Kidney epithelial cell (primary cell): ENCODE measurements at places on chromosomes 4 and X. TPM values are rescaled to one million over a fixed set of nuclear protein-coding genes. Genes with fewer than 3 reads are reported as not detected.
A peak's percentile ranks its signal among the peaks of the same experiment; 100 is the strongest.

DNA sequence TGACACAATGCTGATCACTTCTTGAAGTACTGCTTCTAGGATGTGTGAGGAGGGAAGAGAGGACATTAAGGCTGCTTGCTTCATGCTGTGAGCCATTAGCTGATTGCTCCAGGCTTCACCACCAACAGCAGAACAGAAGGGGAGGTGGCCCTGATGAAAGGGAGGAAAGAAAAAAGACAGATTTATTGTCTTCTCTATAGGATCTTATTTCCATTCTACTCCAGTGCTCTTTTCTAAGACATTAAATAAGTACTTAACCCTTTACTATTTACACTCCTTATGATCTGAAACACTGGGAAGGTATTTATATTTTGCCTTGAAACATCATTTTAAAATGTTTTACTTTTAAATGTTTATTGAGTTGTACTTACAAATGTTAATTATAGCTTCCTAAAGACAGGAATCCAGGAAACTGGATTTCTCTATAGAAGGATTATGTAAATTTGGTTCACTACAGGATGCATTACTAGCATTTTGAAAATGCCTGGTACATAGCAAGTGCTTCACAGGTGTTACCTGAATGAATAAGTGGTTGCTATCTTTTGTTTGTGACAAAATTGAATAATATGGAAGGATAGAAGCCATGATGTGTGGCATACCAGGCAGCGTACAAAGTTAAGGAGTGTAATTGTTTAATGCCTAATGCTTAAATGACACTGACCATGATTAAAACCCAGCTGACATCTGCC, 680.9 kb upstream of the ATOH1 start:
- no peak for DNase-seq

DNA sequence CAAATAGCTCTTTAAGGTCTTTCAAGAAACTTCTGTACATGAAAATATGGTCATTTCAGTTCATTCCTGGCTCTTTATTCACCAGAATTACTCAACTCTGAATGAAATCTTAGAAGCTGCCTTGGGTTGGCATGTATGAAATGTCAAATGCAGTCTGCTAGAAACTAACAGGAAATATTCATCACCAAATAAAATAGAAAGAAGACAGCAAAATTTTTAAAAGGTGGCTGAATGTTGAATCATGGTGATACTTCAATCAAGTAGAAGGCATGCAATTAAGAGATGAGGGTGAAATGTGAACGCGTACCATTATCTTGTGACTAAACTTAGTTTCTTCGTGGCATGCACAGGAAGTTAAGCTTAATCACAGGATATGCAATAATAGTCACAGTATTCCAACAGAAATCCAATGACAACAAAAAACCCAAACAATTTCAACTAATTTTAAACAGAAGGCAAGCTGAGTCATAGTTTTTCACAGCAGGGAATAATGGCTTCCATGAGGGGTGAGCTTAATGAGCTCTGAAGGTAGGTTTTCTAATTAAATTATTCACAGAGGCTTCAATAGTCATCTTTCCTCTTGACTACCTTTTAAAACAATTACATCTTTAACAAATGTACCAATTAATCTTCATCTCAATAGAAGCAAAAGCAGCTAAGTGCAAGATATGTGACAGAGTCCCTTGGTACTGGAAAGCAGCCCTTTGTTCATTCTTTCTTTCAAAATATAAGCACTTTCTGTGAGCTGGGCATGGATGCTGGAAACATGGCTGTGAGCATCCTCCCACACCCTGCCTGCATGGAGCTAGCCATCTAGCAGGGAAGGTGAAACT, 44.5 kb downstream of the SCFD2 start:
- peak; percentile 23 for DNase-seq

- peak; percentile 9 for DNase-seq
Measured at GRCh38 chr4:100049872-100050271, 99.8 kb upstream of the H2AZ1 start.

DNA sequence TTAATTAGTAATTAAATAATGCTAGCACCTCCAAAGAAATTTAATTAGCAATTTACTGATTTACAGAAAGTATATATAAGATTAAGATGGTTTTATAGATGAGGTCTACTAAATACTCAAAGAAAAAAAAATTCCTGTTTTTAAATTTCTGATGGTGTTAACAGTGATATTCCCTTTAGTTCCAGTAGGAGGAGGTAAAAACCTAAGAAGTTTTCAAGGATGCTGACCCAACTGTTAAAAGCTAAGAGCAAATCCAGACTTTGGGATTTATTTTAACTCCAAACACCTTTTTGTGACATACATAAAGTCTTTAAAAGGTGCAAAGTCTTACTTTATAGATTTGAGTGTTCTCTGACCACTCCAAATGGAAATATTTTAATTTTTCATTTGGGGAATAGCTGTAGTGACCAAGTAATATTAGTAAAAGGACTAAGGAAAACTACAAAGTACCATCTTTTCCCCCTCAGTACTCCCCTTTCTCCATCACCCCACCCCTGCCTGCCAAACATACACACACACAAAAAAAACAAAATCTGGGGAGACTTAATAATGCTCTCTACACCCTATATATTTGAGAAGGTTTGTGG, 34.2 kb upstream of the CSN1S1 start:
- no peak for DNase-seq

GRCh38 chr4:56787380-56787779, 34.1 kb downstream of the SPINK2 start:
- no peak for DNase-seq

DNA sequence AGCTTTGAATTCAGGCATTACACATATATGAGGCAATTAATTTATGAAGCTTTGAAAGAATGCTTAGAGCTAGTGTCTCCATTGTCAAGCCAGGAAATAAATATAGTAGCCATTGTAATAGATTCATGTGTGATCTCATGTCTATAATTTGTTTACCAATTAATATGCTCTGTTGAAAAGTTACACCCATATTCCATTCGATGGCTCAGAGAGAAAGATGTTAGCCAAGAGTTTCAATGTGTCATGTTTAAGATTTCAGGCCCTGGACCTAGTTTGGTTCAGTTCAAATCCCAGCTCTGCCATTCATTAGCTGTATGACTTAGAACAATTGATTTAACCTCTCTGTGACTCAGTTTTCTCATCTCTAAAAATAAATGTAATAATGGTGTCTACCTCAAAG, 263.3 kb downstream of the SNCA start:
- DNase-seq, result no peak

- no peak for DNase-seq
Measured at GRCh38 chrX:110310896-110311295, 7.0 kb downstream of the AMMECR1 start.

DNA sequence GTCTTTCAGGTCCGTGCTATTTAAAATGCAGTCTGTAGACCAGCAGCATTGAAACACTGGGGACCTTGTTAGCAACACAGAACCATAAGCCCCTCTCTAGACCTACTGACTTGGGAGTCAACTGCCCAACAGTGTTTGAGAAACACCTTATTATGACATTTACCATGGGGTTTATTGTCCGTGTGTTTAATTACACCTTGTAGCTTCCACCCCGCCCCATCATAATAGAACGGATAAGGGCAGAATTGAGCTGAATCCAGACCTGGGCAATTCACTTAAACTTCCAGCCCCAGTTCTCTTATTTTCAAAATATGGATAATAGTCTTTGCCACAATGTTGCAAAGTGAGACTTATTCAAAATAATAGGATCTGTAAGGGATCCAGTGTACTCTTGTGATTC, 30.6 kb upstream of the CLNK start:
- no peak for DNase-seq

The MAP3K15 gene
- 1.5 and 2.2 TPM in 2 replicates for total RNA-seq

The TCP11X2 gene
- 0.14 and 0.42 TPM in 2 replicates for total RNA-seq

The GRIA3 gene
- total RNA-seq, result 0.96 and 1.4 TPM in 2 replicates

The EDNRA gene
- 11.7 and 13.8 TPM in 2 replicates for total RNA-seq
